ENCODE measurements at places on chromosomes 6 and 20.

GRCh38 chr20:13809373-13809772 lies 24.5 kb downstream of the NDUFAF5 start:
- DNase-seq, result no peak

DNA sequence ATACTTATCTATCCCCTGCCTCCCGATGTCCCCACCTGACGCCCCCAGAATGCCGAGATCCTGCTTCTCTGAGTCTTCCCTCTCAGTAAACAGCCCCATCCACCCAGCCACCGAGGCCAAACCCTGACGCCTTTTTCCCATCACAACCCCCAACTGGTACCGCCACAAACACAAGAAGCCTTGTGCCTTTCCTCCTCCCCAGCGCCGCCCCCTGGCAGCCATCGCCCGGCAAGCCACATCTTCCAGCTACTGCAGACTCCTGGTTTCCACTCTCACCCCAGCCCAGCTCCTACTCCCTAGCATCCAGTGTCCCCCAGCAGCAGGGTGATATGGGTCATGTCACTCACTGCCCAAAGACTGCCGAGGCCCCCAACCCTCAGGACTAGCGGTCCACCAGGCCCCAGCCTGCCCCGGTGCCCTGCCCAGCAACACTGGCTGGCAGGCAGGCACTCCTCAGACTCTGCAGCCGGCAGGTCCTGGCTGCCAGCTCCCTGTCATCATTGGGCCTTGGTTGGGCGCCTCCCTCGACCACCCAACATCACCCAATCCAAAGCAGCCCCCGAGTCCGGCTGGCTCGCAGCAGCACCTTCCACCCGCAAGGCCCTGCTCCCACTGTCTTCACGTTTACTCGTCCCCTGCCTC lies 11.2 kb downstream of the TCFL5 start:
- no peak for DNase-seq

DNA sequence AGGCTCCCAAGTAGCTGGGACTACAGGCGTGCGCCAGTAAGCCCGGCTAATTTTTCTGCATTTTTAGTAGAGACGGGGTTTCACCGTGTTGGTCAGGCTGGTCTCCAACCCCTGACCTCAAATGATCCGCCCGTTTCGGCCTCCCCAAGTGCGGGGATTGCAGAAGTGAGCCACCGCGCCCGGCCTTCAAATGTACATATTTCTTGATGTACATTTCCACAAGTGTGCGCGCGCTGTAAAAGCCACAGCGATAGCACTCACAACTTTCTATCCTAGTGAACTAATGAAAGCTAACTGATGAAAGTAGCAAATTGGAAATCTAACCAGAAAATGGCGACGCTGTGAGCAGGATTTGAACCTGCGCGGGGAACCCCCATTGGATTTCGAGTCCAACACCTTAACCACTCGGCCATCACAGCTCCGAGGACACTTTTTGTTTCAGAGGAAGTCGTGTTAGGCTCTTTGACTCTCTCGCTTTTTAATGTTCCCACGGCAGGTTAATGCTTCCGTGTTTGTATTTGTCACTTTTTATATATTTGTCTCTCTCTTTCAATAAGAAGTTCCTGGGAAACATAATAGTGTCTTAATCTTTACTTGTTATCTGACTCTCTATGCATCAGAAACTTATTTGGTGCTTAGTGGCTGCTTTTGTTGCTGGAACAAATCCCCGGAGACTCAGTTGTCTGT lies 199.4 kb upstream of the ZNF184 start:
- no peak for DNase-seq

DNA sequence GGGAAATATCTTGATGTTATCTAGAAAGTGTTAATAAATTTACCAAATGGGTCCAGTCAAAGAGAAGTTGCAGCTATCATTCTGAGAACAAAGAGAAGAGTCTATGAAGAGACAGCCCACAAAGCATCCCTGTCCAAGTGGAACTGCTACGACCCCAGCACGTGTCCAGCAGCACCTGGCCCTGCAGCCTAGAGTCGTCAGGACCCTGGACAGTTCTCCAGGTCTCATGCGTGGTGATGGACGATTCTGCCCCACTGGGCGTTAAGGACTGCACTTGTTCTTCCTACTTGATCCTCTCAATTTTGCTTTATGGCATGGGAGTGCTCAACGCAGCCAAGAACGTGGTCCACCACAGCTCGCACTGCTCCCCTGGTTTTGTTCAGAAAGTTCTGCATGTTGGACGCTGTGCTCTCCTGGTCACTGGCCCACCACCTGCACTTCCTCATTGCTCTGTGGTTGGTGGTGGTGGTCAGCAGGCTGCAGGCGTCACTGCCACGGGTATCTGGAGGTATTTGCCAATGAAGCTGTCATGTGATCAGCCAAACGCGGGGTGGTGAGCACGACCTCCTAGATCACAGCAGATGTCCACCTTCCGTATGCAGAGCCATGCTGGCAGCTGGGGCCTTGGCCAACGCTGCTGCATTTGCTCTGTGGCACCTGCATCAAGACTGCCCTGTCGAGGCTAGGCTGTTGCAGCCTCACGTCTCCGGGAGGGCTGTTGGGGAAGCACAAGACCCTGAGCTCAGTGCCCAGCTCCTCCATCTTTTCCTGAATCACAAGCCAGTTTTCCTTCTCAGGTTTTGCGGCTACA lies 356.4 kb downstream of the CDH4 start:
- DNase-seq, result no peak

DNA sequence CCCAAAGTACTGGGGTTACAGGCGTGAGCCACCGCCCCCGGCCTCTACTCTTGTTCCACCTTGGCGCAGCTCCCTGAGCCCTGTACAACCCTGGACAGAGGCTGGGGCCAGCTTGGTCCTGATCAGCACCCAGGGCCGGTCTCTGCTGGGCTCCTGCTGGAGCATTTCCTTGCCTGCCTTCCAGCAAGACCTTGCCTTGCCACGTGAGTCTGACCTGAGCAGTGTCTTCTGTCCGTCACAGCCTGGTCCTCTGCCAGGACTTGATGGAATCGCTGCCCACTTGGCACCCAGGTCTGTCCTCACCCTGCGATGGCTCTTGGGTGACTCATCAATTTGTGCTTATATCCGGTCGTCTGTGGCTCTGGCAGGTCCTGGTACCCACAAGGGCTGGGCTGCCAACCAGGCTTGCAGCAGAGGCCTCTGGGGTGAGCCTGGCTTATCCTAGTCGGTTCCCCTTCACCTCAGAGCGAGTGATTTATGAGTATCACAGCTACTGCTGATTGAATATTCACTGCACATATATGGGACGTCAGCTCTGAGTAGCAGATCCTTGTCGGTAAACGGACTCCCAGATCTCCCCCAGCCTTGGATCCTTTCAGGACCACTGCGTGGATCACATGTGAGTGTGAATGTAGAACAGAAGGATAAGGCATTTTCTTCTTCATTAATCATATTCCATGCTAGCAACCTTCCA lies 10.1 kb upstream of the SULF2 start:
- no peak for DNase-seq

DNA sequence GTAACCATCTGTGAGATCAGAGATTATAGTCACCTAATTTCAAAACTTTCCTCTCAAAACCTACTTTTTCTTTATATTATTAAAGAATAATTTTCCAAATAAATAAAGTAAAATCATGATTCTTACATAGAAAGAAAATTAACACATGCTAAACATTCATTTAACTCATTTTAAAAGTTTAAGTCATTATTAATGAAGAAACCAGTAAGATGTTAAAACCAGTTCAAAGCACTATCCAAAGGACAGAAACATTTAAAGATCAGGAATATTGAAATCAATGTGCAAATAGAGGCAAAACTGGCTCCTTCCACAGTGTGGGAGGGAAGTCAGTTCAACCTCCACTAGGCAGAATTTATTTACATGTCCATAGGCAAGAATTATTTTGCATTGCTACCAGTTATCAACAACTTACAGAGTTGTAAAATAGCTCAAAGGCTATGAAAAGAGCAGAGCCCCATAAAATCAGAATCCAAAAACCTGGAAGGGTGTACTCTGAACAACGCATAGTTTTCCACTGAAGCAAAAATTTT lies 146.9 kb downstream of the KHDC1L start:
- DNase-seq, result no peak

DNA sequence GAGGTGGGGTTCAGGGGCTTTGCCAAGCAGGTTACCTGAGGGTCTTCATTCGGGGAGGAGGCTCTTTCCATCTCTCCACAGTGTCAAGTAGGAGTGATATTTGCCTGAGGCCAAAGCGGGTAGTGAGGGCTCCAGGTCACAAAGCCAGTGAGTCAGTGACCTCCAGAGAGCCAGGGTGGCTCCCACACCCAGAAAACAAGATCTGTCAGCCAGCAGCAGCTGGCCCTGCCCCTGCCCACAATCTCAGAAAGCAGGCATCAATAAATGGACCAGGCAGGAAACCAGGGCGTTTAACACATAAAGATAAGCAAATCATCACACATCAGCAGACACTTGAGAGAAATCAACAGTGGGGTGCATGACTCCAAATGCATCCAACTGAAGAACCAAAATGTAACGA lies 250.8 kb downstream of the CDH26 start:
- no peak for DNase-seq

DNA sequence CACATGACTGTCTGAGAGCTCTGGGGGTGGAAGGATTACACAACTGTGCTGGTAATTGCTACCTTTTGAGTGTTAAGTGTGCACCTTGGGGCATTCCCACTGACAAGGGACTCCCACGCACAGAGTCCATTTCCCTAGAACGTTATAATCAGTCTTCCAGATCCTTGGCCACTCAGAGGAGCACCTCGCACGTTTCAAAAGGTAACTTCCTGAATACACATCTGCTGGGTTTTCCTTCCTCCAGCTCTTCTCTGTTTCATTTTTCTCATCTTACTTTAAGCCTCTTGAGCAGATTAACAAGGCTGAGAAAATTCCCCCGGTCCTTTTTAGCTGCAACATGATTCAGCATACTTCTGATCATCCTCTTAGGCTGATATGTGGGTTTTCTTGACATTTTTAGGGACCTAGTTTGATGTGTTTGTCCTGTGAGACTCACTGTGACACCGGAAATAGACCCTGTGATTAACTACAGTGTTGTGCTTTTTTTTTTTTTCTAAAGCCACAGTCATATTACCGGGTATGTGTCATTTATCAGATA lies 98.4 kb upstream of the DUSP22 start:
- no peak for DNase-seq

DNA sequence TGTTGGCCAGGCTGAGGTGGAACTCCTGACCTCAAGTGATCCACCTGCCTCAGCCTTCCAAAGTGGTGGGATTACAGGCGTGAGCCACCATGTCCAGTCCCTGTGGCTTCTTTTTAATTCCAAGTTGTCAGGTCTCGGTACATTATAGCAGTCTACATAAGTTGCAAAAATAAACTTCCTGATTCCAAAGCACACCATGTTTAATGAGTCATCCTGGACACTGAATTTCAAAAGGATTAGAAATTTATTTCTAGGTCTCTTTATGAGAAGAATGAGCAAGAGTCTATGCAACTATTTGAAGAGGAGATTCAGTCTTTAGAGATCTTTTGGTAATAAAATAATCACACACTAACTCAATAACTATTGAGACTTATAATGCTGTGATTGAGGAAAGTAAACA lies 63.9 kb upstream of the MCHR2 start:
- no peak for DNase-seq

GRCh38 chr6:137964876-137965275 lies 97.8 kb downstream of the TNFAIP3 start:
- DNase-seq, result no peak

DNA sequence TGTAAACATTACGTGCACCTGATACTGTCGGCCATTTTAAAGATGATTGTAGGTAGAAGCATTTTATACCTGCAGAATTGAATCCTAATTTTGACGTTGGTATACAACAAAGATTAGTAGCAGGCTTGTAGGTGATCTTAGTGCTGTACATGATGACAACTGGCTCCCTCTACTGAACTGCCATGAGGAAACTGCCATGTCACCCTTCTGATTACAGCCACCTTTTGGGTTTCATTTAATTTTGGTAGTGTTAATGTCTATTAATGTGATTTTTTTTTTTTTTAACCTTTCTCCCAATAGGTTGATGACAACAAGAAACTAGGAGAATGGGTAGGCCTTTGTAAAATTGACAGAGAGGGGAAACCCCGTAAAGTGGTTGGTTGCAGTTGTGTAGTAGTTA lies 2.3 kb downstream of the RPS12 start:
- DNase-seq, result no peak

GRCh38 chr6:152233547-152234320 lies 403.4 kb downstream of the SYNE1 start:
- no peak for DNase-seq

DNA sequence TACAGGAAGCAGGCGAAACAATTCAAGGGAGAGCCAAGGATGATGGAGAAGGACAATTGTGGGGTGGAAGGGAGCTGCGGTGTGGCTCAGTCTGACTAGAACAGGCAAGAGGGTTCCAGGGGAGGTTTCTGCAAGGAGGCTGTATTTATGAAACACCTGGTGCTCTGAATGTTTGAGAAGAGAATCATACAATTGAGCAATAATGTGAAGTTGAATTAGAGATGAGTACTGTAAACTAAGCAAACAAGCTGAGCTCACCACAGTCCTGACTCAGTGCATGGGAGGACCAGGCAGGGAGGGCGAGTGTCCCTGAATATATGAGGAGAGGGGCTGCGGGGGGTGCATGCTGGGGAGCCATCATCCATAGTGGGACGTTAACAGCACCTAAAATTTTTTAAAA lies 279.7 kb downstream of the KIF16B start:
- DNase-seq, result no peak

DNA sequence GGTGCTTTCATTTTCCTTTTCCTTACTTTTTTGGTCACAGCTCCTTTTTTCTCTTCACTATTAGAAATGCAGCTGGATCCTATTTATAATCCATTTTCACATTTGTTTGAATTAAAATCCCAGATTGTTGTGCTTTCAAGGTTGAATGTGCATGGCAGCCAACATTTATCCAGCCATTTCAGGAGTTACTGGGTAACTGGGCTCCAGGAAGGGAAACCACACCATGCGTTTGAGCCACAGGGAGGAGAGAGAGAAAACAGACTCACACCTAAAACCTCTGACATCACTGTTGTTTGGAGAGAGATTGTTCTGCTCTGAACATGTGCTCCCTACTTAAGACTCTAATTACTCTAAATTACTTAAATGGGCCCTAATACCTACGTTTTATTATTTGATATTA lies 173.4 kb downstream of the BMP2 start:
- no peak for DNase-seq

DNA sequence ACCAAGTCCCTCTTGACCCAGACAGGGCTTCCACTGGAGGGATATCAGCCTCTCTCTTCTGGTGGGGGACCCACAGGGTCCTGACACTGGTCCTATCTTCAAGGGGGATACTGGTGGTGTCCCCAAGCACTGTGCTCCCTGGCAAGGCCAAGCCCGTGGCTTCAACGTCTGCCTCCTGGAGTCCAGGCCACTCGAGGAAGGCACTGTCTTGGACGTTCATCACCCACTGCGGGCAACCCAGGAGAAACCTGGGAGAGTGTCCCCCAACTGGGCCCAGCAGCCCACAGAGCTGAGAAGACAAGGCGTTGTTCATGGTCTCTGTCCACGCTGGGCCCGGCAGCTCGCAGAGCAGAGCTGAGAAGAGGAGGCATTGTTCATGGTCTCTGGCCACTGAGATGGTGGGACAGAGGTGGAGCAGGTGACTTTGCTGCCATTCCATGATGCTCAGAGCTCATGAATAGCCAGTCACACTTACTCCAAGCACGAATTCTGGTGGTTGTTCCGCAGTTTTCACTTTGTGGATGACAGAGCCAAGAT lies 37.5 kb upstream of the FRMD1 start:
- no peak for DNase-seq

Measured in stimulated activated CD8-positive, alpha-beta memory T cell treated with anti-CD3 and anti-CD28 coated beads, Interleukin-7, amount 100 ng/mL, for 1 hour (primary cell).